ENCODE measurements at places on chromosomes 4 and X. TPM values are rescaled to one million over a fixed set of nuclear protein-coding genes. Genes with fewer than 3 reads are reported as not detected.

GRCh38 chr4:82704156-82704555 is 94.4 kb downstream of the SCD5 start:
- H3K36me3 ChIP-seq: no peaks in the 10 kb centered on the region
- no peak overlapping the region for H3K27ac ChIP-seq
- no peaks in the 10 kb centered on the region for H3K27me3 ChIP-seq

GRCh38 chr4:65791812-65792308 is 121.6 kb upstream of the EPHA5 start:
- no peak overlapping the region for H3K4me3 ChIP-seq
- no peak for DNase-seq
- no peaks in the 10 kb centered on the region for H3K4me1 ChIP-seq
- H3K27ac ChIP-seq: no peak overlapping the region
- no peaks in the 10 kb centered on the region for H3K36me3 ChIP-seq

GRCh38 chr4:22334155-22334554 is 181.7 kb downstream of the ADGRA3 start:
- no peak for DNase-seq
- no peaks in the 10 kb centered on the region for H3K27me3 ChIP-seq
- H3K27ac ChIP-seq: no peak overlapping the region
- no peaks in the 10 kb centered on the region for H3K4me1 ChIP-seq
- no peaks in the 10 kb centered on the region for H3K36me3 ChIP-seq

- no peaks in the 10 kb centered on the region for H3K27me3 ChIP-seq
- H3K27ac ChIP-seq: no peak overlapping the region
- no peak overlapping the region for H3K4me3 ChIP-seq
- no peaks in the 10 kb centered on the region for H3K4me1 ChIP-seq
- no peaks in the 10 kb centered on the region for H3K36me3 ChIP-seq
- DNase-seq: no peak
Measured at GRCh38 chr4:177315767-177316464, 6.2 kb downstream of the NEIL3 start.

DNA sequence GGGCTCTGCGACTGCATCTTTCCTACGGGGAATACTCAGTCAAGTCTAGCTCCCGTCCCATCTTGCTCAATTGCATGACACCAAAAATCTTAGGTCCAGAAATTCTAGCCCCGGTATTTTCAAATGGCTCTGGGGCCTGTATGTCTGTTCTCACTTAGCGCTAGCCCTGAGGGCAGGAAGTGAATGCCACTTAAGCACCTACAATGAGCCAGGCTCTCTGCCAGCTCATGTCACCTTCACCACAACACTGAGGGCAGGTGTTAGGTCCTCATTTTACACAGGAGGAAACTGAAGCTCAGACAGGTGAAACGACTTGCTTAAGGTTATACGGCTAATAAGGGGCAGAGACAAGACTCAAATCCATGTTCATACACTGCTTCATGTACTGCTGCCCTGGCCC is 282.8 kb downstream of the PPP1R2C start:
- no peaks in the 10 kb centered on the region for H3K36me3 ChIP-seq
- H3K4me3 ChIP-seq: no peak overlapping the region

- no peaks in the 10 kb centered on the region for H3K27me3 ChIP-seq
- no peak overlapping the region for H3K4me3 ChIP-seq
- no peaks in the 10 kb centered on the region for H3K36me3 ChIP-seq
- H3K27ac ChIP-seq: no peak overlapping the region
Measured at GRCh38 chr4:163701916-163702315, 207.4 kb downstream of the TMA16 start.

The COL4A6 gene
- 0.28 TPM for total RNA-seq
